Fibroblast of skin of right quadriceps (primary cell): ENCODE measurements at places on chromosomes 11 and 22.
A peak's percentile ranks its signal among the peaks of the same experiment; 100 is the strongest.

- no peak for DNase-seq
Observed at GRCh38 chr22:30857791-30858190, 110.8 kb downstream of the MORC2 start.

DNA sequence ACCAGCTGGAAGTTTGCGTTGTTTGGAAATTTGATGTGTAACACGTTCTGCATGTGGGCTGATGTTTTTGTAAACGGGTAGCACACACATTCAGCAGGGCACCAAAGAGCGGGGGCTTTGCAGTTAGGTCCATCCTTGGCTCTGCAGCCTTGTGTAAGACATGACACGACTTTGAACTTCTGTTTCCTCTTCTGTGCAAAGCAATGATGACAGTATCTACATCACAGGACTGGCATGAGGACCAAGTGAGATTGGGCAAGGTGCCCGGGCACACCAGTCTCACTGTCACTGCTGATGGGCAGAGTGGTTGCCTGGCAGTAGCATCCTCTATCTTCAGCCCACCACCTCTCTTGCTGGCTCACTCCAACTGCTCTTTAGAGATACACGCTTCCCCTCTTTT is 3.3 kb downstream of the TCN2 start:
- DNase-seq = no peak

GRCh38 chr22:39215426-39216142 is 29.2 kb downstream of the PDGFB start:
- DNase-seq = no peak

- DNase-seq = peak; percentile 35
Observed at GRCh38 chr22:42317008-42317407, 46.6 kb upstream of the TCF20 start.

- no peak for DNase-seq
Observed at GRCh38 chr11:788953-789940, 643 bp downstream of the CEND1 start.

GRCh38 chr11:121555121-121555520 is 102.4 kb upstream of the SORL1-AS1 start:
- no peak for DNase-seq

GRCh38 chr11:58912124-58912523 is 27.2 kb upstream of the GLYATL1 start:
- DNase-seq = peak; percentile 17

- DNase-seq = no peak
Observed at GRCh38 chr22:31286360-31287255, 5.7 kb downstream of the PIK3IP1 start.

DNA sequence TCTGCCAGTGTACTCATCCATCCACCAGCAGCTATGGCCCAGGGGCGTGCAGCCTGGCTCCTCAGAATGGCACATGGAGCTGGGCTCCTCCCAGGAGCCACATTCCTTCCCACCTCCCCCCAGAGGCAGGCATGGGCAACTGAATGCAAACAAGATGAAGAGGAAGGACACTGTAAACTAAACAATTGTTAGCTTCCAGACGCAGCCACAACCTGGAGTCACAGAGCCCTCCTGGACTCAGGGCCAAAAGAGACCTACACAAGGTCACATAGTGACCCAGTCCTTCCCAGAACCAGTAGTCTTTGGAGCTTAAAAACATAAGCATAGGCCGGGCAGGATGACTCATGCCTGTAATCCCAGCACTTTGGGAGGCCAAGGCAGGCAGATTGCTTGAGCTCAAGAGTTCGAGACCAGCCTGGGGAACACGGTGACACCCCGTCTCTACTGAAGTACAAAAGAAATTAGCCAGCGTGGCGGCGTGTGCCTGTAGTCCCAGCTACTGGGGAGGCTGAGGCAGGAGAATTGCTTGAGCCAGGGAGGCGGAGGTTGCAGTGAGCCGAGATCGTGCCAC is 30.7 kb upstream of the CLDN5 start:
- no peak for DNase-seq

- DNase-seq = no peak
Observed at GRCh38 chr11:77102246-77103210, at the start of gene OMP. Gene OMP (plus strand): TSS chr11:77102840. CDS start chr11:77102840, 0 bp downstream.

DNA sequence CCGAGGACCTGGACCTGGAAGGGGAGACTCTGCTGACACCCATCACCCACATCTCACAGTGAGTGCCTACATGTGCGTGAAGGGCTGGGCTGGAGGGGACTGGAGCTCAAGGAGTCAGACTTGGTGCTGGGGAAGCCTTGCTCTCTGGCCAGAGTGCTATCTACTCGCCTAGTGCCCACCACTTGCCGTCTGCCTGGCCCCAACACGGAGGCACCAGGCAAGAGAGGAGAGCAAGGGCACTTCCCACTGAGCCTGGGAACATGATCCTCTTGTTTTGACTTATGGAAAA is 37.8 kb downstream of the KCNQ1OT1 start:
- no peak for DNase-seq

DNA sequence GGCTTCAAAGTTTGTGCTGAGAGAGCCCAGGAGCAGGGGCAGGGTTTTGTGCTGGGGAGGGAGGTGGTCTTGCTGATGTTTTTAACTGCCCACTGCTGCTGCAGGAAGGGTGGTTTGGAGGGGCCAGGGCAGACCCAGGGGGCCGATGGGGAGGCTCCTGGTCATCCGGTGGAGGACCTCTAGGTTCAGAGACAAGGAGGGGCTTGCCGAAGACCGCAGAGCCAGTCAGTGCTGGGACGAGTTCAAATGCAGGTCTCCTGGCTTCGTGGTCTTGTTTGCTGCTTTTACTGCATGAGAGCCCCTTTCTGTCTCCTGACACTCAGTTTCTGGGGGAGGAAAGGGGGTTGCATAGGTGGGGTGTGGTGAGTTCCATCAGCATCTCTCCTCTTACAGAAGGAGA is 26.0 kb downstream of the CACNA1I start:
- DNase-seq = no peak

DNA sequence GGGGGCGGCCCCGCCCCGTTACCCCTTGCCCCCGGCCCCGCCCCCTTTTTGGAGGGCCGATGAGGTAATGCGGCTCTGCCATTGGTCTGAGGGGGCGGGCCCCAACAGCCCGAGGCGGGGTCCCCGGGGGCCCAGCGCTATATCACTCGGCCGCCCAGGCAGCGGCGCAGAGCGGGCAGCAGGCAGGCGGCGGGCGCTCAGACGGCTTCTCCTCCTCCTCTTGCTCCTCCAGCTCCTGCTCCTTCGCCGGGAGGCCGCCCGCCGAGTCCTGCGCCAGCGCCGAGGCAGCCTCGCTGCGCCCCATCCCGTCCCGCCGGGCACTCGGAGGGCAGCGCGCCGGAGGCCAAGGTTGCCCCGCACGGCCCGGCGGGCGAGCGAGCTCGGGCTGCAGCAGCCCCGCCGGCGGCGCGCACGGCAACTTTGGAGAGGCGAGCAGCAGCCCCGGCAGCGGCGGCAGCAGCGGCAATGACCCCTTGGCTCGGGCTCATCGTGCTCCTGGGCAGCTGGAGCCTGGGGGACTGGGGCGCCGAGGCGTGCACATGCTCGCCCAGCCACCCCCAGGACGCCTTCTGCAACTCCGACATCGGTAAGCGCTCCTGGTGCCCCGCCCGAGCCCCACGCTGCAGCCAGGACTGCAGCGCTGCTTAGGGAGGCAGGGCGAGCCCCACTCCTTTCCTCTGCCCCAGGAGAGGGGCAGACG is at the start of gene TIMP3:
TIMP3 (plus strand) TSS at position 169 of the 700 bp plus-strand sequence; CDS start at position 466, 297 bp downstream.
- DNase-seq = peak; percentile 86

DNA sequence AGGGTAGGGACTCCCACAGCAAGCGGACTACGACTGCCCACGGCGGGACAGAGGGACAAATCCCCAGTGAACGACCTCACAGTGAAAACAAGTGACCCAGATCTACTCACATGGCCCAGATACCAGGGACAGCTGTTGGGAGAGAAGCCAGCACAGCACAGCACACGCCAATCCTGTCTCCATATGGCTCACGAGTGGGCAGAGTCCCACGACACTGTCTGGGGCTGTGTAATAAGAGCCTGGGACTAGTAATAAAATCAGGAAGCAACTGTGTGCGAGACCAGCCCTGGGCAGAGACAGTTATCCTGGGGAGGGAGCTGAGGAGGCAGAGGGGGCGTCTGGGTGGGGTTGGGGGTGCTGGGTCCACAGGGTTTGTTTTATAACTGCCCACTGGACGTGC is 385.0 kb downstream of the CTTN start:
- DNase-seq = no peak

DNA sequence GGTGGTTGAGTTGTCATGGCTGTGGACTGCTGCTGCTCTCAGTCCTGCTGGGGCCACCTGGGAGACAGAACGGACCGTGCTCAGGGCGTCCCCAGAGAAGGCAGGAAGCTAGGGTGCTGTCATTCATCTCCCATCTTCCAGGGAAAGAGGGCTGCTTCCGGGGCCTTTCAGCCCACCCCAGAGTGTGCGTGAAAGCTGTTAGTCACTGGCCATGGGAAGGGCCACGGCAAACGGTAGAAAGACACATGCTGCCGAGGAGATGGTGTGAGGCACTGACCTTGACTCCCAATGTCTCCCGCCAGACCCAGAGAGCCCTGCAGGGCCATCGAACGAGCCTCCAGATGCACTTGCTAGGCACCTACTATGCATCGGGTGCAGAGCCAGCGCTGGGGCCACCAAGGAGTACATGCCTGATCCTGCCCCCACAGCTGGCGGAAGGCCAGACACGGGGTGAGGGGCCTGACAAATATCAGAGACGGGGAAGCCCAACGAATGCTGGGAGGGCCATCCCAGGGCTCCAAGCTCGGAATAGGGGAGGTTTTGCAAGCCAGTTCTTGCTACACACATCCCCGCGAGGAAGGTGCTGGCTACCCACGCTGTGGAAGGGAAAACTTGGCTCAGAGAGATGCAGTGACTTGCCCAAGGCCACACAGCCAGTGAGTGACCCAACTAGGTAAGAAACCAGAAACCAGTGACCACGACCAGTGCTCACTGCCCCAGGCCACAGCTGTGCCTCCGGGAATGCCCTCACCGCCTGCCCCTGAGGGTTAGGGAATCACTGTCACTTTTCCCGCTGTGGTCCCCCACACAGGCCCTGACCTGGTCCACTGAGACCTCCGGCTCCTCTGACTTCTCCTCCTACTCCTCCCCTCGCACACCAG is 10.1 kb downstream of the RAC2 start:
- no peak for DNase-seq

- DNase-seq = no peak
Observed at GRCh38 chr11:72568861-72569260, 105.4 kb downstream of the PDE2A start.

- no peak for DNase-seq
Observed at GRCh38 chr22:20138417-20138738, 6.8 kb downstream of the ZDHHC8 start.

- DNase-seq = no peak
Observed at GRCh38 chr22:27574002-27574366, 227.6 kb downstream of the MN1 start.

GRCh38 chr11:8415195-8415594 is 151.5 kb upstream of the LMO1 start:
- no peak for DNase-seq

DNA sequence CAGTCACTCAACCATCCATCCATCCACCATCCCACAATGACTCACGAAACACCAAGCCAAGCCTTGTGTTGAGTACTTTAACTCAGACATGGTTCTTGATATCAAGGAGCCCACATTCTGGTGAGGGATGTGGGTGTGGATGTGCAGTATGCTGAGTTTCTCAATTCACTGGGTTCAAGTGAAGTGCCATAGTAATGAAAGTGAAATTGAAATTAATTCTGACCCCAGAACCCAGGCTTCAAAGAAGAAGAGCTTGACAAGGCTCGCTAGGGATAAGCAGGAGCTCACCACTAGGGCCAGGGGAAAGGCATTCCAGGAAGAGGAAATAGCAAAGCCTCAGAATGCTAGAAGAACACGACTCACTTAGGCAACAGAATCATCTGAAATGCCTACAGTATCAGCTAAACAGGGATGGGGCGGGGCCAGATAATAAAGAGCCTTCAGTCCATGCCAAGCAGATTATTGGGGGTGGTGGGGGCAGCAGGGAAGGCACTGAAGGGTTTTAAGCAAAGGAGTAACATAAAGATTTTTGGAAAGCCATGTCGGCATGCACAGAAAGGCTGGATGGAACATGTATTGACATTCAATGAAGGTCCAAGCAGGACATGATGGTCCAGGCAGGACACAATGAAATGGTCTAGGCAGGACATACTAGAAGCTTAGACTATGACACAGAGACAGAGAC is 37.2 kb downstream of the RTL6 start:
- DNase-seq = no peak

GRCh38 chr11:95392644-95393043 is 161.6 kb upstream of the SESN3 start:
- DNase-seq = no peak

DNA sequence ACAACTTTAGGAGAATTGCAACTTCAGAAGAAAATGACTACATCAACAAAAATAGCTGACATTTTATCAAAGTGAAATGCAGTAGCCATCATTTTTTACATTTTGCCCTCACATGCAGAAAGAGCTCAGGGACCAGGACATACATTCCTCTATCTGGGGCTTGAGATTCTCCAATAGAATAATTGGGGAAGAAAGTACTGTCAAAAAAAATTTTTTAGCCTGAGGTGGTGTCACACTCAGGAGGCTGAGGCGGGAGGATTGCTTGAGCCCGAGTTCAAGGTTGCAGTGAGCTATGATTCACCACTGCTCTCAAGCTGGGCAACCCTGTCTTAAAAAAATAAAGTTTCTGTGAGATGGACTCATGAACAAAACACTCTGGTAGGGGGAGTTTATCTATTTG is 32.2 kb upstream of the DEPDC7 start:
- no peak for DNase-seq

GRCh38 chr11:103594283-103594682 is 442.2 kb upstream of the DDI1 start:
- no peak for DNase-seq

GRCh38 chr22:41352058-41352457 is 29.7 kb upstream of the TEF start:
- DNase-seq = peak; percentile 57

- DNase-seq = no peak
Observed at GRCh38 chr22:19805821-19806212, 45.2 kb downstream of the TBX1 start.

DNA sequence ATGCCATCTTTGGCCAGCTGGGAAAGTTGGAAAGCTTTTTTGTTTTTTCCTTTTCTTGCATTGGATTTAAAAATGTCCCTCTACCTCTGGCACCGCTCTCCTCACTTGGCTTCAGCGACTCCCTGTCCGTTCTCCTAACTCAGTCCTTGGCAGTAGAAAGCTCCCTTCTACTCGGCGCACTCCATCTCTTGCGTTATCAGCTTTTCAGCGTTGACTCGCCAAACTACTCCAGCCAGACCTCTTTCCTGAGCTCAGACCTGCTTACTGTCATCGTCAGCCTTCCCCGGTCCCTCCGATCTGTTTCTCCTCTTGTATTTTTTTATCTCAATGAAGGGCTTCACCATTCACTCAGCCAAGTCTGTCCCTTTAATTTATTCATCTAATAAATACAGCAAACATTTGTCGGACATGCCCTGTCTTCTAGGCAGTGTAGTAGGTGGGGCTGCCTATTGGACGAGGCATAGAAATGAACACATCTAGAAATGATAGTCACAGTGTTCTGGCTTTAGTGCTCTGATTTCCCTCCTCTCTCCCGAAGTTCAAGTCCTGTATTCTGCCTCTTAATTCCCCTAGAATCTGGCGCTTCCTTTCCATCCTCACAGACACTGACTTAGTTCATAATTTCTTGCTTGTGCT is 839 bp downstream of the CEP164 start:
- DNase-seq = peak; percentile 32
